Foreskin keratinocyte (primary cell): ENCODE measurements at places on chromosomes 2 and 18.

DNA sequence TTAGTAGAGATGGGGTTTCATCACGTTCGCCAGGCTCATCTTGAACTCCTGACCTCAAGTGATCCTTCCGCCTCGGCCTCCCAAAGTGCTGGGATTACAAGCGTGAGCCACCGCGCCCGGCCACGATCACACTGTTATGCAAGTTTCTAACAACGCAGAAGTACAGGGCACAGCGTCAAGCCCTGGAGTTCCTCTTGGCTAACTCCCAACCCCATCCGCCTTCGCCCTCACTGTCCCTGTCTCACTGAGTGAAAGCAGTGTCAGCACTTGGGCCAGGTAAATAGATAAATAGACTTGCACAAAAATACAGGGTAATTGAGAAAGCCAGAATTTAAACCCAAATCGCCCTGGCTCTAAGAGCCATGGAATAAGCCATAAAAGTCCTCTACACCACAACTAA lies 111.7 kb downstream of the ACVR1 start:
- no peak for DNase-seq

DNA sequence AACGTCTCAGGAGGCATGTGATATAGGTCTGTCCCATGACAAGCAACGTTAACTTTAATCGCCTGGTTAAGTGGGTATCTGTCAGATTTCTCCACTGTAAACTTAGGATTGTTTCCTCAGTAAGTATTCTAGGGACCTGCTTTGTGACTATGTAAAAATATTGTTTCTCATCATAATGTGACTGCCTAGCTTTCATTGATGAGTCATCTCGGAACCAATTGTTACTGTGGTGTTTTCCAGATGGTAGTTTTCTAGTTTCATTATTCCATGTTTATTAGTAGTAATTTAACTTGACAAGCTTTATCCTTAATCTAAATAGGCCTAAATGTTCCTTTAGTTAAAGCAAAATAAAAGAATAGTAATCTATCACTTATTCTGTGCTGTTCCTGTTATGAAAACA lies 28.2 kb upstream of the GATA6 start:
- DNase-seq = no peak

- no peak for DNase-seq
These were observed 266.6 kb downstream of the CYP26B1 start for GRCh38 chr2:71880846-71881610.

DNA sequence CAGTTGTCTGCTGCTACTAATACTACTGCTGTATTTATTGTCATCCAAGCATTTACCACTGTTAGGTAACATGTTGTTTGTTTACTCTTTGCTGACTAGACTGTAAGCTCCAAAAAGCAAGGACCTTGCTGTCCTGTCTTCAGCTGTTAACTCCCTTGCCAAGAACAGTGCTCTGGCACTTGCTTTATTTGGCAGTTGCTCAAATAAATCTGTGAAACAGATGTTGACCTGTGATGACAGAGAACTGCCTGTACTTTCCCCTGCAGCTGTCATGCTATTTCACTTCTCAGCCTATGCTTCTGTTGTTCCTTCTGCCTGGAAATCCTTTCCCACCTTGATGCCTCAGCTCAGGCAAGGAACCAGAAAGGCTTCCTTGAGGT lies 181.2 kb downstream of the ATAD2B start:
- no peak for DNase-seq

- peak; percentile 81 for DNase-seq
These were observed 39.6 kb downstream of the TTC39C start for GRCh38 chr18:24054130-24054529.

GRCh38 chr18:38496222-38496793 lies 930.7 kb upstream of the CELF4 start:
- peak; percentile 7 for DNase-seq

DNA sequence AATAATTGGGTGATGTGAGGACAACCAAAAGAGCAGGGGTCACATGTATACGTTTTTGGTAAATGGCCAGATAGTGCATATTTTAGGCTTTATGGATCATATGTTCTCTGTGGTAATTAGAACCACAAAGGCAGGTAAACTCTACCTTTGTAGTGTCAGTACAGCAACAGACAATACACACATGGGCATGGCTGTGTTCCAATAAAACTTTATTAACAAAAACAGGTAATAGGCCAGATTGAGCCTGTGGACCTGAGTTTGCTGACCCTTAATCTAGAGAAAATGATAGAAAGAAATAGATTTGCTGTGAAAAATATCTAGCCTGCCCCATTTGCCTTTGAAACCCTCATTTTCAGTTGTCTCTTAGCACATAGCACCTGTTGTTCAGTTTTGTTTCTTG lies 177.2 kb upstream of the CXCR4 start:
- DNase-seq = no peak

GRCh38 chr2:8682719-8683667 lies 1.1 kb downstream of the ID2 start:
- DNase-seq = no peak

- no peak for DNase-seq
These were observed 18.4 kb downstream of the KIAA2012 start for GRCh38 chr2:202091476-202091875.

- no peak for DNase-seq
These were observed 977.1 kb upstream of the SOX11 start for GRCh38 chr2:4715065-4715464.

GRCh38 chr2:171939743-171940071 lies 17.4 kb downstream of the HAT1 start:
- DNase-seq = no peak

GRCh38 chr2:151153601-151154000 lies 108.1 kb downstream of the RBM43 start:
- peak; percentile 84 for DNase-seq

- no peak for DNase-seq
These were observed 19.4 kb downstream of the COL4A3 start for GRCh38 chr2:227183657-227184367.

DNA sequence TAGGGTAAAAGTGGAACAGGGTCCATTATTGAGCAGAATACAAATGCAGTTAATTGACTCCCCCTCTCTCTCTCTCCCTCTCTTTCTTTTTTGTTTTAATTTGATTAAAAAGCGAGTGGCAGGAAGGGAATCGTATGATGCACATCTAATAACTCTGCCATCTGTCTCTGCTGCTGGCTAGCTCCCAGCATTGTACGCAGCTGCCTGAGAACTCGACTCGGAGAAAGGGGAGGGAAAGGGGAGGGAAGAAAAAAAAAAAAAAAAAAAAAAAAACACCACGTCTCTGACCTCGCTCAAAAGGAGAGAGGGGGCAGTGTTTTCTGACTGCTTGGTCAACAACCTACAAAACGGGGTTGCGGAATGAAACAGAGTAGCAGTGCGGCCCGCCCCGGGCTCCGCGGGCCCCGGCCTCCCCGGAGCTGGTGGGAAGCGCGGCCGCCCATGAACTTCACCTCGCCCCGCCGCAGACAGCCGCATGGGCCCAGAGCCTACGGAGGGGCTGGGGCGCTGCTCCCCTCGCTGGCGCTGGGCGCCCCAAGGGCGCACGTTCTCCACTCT lies 265.7 kb downstream of the TCF4 start:
- peak; percentile 80 for DNase-seq

DNA sequence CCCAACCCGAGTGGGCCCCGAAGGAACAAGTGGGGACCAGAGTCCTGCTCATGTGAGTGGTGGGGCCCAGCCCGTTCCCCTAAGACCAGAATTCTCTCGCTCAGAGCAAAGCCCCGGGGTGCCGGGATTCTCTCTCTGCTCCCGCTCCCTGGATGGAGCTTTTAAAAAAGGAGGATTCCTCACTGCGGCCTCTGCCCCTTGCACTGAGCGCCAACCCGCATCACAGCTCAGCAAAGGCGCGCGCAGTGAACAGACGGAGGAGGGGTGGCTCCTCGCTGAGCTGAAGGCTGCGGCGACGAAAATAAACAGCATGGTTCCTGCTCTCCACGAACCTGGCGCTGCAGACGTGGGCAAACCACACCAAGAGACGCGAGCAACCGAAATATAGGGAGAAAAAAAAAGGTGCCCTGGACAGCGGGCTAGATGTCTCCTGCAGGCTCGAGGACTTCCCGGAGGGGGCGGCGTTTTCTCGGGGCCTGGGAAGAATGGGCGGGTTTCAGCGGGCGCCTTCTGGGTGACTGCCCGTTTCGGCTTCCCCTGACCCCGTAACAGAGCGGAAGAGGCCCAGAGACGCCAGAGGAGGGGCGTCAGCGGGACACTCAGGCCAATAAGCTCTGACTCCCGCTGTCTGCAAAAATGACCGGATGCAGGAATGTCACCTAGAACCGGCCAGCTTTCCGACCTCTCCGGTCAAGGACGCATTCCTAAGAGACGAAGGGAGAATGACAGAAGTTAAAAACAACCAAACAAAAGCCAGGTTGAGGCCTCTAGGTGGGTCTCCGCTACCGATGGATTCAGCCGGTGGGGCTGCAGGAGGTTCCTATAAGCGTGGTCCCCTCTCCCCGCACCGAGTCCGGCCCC lies 819 bp upstream of the KLF11 start:
- DNase-seq = no peak

- DNase-seq = peak; percentile 55
These were observed 96.2 kb upstream of the STK39 start for GRCh38 chr2:168343586-168343985.

- no peak for DNase-seq
These were observed 5.1 kb downstream of the SERPINB2 start for GRCh38 chr18:63892566-63892965.

DNA sequence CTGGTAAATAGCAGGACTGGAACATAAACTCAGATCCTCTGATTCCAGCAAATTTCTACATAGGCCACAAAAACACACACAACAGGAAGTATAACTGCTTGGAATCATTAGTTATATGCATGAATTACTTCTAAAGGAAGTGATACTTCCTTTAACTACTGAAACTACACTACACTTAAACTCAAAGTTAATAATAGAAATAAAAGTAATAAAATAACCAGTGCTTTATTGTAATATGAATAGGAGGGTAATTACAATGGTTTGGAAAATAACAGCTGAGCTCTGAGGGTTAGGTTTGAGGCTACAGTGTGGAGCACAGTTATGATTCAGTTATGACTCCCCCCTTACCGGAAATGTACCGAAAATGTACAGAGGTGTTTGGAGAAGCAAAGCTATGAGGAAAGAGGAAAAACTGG lies 18.5 kb upstream of the POLI start:
- no peak for DNase-seq

DNA sequence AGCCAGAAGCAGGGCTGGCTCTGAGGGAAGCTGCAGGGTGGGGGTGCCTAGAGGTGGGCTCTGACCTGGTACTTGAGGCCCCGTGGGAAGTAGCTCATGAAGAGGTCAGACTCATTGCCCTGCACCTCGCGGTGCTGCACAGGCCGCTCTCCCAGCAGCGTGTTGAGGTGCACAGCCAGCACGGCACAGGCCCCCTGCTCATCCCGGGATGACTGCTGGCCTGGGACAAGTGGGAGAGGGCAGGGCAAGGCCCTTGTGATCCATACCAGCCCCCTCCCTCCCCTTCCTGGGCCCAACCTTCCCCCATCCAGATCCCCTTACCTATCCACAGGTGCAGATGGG lies 8.7 kb downstream of the CAPG start:
- DNase-seq = no peak

DNA sequence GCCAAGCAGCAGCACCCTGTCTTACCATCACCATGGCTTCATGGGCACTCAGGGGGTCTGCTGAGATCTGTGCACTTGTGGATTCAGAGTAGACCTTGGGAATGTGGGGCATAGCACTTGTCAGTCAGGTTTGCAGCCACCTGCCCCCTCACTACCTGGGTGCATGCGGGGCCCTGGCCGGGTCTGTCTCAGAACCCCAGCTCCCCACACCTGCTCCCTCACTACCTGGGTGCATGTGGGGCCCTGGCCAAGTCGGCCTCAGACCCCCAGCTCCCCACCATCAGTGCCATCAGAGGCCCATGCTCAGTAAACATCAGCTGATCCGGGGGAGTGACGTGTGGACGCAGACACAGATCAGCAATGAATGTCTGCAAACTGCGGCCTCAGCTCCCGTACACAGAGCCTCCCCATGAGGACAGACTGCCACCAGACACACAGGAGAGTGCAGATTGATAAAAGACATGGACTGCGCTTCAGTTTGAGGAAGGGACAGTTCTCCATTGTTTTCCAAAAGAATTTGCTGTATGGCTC lies 205.1 kb downstream of the GLI2 start:
- DNase-seq = no peak

DNA sequence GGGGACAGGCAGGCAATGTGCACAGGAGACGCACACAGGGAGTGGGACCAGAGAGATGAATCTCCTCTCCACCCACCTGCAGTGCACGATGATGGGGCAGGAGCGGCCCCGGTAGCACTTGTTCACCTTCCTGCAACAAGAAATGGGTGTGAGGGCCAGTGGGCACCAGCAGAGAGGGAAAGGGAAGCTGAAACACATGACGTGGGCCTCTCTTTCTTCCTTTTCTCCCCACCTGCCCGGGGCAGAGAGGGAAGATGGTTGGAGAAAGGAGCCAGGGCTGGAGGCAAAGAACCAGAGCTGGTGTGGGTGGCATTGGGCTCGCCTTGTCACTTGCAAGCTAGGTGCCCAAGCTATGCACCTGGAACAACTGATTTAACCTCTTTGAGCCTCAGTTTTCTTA lies 12.2 kb downstream of the DNAJB2 start:
- no peak for DNase-seq

DNA sequence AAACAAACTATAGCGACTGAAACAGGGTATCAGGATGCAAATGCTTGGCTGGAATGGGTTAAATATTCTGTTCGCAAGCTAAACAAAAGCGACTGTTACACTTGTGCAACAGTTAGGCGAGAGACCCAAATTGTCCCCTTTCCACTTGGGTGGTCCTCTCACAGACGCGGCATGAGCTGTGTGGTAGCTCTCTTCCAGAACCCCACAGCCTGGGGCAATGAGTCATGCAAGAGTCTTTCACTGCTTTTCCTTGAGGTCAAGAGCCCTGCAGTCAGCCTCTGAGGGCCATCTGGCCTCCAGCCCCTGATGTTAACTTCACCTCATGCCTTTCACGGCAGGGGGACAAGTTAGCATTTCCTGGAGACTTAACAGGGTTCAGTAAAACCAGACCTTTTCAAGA lies 25.7 kb downstream of the SULT1C4 start:
- no peak for DNase-seq

DNA sequence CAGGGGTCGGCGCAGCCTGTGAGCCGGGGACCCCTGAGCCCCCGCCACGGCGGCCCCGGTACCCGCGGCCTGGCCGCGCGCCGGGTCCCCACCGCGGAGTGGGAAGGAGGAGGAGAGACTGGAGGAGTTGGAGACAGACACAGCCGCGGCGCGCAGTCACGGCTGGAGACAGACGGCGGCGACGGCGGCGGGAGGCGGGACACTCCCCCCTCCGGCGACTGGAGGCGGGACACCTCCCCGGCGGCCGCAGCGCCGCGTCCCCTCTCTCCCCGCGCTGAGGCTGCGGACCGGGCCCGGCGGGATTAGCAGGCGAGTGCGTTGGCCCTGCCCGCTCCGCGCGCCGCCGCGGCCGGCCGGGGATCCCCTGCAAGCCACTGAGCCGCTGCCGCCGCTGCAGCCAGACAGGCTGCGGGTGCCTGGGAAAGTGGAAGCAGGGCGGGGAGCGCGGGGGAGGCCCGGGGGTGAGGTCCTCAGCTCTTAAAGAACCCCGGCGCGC lies 1.0 kb upstream of the LDLRAD4 start:
- no peak for DNase-seq

DNA sequence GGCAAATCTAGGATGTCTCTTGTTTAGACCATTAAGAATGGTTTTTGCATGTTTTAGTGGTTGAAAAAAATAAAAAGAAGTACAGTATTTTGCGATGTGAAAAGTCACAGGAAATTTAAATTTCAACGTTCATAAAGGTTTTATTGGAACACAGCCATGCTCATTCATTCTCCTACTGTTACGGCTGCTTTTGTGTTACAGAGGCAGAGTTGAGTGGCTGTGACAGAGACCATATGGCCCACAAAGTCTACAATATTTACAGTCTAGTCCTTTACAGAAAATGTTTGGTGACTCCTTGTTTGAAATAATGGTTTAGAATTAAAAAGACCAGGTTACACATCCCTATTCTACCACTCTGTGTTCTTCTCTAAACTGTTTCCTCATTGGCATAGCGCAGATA lies 48.1 kb downstream of the MYOM1 start:
- no peak for DNase-seq
